ENCODE measurements at places on chromosomes 16 and 17.
A peak's percentile ranks its signal among the peaks of the same experiment; 100 is the strongest.

GRCh38 chr17:39209317-39210092 is 9.4 kb downstream of the RPL19 start:
- peak; percentile 53 for DNase-seq

DNA sequence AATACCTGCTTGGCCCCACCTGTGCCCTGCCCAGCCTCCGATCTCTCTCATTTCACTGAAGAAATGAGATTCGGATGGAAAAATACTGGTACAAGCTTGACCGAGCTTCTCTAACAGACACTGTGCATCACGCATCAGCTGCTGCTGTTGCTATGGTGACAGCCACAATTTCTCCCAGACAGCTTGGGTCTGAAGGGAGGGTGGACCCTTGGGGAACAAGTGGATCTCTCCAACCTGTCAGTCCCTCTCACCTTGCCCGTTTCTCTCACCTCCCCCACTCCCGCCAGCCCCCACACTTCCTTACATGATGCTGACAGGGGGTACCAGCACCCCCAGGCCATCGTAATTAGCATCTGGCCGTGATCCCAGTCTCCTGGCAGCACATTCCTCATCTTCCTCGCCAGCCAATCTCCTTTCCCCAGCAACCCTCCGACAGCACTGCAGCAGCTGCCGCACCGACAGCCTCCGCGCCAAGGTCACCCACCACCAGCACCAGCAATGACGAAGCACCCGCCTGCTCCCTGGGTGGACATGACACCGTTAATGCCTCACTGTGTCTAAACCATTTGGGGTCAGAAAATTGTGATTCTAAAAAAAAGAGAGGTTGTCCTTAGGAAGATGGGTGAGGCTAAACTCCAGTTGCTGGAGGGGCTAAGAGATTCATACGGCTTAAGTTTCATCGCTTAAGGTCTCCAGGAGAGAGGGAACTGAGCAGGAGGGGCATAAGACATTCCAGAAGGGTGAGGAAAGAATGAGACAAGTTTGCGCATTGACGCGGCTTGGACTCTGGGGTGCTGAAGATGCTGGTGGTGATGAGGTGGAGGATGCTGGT is 58.6 kb upstream of the TNRC6A start:
- no peak for DNase-seq

- no peak for DNase-seq
Observed at GRCh38 chr17:9859781-9860180, 34.1 kb downstream of the GLP2R start.

DNA sequence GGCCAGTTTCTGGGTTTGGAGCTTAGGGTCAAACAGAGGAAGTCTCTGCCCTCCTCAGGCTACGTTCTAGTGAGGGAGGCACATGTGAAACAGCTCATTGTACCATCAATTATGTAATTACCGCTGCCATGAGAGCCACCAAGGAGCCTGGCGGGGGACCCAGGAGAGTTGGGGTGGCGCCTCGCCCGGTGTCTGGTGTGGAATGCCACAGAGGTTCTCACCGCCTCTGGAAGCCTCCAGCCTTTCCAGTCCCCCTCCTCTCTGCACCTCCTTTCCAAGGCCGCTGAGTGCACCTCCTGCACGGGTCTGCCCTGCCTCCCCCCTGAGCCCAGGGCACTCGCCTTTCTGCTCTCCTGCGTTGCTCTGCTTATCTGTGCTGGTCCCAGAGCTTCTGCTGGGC is 51.4 kb downstream of the SREBF1 start:
- no peak for DNase-seq

DNA sequence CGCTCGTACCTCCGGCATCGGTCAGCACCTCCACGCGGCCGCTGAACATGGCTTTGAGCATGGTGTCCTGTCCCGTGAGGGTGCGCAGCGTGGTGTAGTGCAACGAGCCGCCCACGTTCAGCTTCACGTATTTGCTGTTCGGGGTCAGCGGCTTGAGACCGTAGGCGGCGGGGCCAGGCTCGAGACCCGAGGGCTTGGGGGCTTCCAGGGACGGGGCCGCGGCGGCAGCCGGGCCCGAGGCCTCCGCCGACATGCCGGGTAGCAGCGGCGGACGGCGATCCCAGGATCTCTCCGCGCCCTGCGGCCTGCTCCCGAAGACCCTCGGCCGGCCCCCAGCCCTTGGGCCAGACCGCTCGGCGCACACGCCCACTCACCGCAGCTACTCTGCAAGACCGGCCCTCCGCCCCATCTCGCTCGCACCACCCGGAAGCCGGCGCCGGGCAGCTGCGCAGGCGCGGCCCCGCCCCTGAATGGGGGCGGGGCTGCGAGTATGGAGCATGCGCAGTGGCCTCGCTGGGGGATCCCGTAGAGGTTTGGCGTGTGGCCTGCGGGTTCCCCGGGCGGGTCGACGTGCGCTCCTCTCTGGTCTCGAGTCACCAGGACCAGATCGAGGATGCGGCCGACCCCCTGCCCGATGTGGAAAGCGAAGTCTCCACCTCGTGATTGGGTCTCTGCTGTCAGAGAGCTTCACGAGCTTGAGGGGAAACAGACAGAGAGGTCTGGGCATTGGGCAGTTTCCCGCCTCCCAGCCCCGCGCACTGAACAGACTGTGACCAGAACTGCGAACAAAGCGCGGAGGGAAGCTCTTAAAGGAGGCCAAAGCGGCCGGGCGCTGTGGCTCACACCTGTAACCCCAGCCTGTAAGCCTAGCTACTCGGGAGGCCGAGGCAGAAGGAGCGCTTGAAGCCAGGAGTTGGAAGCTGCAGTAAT is at the start of gene KCTD13:
TSS of gene KCTD13 (minus strand) at position 446 of the 930 bp plus-strand sequence. CDS start at position 253, 193 bp downstream.
- DNase-seq = peak; percentile 72

GRCh38 chr16:23710008-23710407 is 3.0 kb downstream of the ERN2 start:
- DNase-seq = no peak

DNA sequence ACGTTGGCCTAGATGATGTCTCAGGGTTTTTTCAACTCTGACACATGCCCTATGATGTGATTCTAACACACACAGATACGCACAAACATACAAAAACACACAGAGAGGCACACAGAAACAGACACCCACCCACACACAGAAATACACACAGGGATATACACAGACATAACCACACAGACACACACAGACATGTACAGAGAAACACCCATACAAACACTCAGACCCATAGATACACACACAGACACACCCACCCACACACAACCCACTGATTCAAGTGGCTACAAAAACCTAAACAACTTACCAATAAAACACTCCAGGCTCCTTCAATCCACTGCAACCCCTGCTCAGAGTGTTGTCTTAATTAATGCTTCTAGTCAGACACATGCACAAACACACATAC is 244.6 kb upstream of the CCL2 start:
- DNase-seq = no peak

- no peak for DNase-seq
Observed at GRCh38 chr17:37068266-37068665, 119.5 kb downstream of the AATF start.

DNA sequence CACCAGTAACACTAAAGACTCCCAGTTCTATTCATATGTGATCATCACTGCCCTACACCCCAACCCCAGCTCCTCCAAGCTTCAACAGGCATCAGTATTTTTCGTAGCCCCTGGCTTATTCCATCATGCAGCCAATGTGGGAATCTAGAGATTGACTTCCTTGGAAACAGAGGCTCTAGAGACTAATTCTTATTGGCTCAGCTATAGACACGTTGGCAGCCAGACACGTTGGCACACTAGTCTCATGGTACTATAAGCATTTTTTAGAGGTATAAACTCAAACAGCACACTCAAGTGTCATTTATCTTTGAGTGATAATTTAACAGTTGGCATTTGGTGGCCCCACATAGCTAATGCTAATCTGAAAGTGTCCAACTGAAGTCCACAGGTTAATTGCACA is 44.4 kb upstream of the CDR2 start:
- no peak for DNase-seq

DNA sequence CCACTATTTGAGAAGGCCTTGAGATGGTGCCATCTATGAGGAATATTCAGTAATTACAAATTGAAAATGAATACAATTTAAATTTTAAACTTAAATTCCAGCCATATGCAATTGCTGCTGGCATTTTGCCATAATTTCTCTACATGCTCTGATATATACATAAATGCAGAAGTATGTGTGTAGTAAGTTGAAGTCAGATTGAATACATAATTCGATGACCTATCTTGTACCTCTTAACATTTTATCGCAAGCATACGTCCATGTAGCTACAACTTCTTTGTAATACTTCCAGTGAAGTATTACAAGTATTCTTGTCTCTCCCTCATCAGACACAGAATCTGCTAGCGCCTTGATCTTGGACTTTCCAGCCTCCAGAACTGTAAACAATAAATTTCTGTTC is 26.0 kb downstream of the CDH11 start:
- no peak for DNase-seq

DNA sequence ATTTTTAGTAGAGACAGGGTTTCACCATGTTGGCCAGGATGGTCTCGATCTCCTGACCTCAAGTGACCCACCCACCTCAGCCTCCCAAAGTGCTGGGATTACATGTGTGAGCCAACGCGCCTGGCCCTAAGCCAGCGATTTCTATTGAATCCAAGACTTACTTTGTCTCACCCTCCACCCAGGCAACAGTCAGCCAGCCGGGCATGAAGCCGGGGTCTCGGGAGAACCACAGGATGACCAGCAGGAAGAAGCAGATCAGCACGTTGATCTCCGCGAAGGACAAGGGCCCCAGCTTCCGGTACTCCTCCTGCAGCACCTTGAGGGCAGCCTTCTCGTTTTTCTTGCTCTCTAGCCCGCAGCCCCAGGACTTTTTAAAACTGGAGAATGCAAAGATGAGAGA is 17.6 kb downstream of the SLC13A5 start:
- DNase-seq = no peak

DNA sequence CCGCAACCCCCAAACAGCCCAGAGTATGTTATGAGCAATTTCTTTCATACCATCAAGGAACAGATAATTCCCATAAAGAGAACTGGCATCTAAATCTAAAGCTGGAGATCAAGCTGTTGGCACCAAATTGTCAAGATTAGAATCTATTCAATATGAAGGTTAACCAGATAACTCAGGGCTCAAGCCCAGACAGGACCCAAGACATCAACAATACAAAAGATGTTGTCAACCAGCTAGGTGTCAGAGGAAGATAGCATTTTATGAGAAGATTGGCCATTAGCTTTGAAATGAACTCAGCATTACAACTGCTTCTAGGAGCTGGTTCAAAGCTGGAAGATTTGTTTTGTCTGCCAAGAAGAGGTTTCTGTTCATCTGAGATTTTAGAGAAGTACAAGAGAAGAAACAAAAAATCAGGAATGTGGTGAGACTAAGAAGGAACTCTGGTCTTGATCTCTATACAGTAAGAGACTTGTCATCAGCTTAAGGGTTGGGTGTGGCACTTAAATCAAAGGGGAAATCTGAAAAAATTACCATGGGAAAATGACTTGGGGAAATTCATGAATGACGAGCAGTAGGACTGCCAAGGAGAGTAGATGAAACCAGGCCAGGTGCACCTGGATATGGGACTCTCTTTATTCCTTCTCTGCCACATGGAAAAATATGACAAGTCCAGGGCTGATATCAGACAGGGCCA is 64.2 kb upstream of the COX10 start:
- no peak for DNase-seq

DNA sequence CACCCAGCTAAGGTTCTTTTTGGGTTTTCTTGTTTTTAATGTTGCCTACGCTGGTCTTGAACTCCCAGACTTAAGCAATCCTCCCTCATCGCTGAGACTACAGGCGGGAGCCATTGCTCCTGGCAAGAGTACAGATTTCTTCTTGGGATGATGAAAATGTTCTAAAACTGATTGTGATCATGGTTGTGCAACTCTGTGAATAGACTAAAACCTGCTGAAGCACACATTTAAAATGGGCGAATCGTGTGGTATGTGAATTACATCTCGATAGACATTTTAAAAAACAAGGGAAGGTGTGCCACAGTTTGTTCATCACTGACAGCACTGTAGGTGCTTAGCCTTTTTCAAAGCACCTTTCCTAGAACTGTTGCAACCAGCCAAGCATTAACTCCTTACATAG is 48.8 kb upstream of the CDH3 start:
- no peak for DNase-seq

- DNase-seq = no peak
Observed at GRCh38 chr17:57016764-57017116, 38.8 kb downstream of the SCPEP1 start.

DNA sequence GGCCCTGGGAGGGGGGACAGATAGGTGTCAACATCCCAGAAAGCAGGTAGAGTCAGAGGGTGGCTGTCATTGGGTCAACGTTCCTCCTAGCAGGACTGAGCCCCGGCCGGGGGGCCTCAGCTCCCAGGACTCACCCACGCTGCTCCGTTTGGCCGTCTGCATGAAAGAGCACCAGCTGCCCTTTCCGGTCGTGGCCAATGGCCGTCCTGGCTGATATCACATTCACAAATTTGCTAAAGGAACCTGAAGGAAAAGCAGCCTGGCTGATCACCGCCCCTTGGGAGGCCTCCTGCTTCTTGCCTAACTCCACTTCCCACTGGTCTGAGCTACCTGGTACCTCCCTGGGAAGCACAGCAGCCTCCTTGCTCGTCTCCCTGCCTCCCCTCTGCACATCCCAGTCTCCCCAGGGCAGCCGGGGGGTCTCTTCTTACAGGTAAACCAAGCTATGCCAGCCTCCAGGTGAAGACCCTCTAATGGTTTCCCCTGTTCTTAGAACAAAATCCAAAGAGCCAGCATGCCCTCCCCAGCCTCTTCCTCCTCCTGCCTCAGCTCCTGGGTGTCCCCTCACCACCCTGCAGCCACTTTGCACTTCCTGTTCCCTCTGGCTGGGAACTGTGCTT is 3.4 kb downstream of the NAGPA start:
- DNase-seq = no peak

DNA sequence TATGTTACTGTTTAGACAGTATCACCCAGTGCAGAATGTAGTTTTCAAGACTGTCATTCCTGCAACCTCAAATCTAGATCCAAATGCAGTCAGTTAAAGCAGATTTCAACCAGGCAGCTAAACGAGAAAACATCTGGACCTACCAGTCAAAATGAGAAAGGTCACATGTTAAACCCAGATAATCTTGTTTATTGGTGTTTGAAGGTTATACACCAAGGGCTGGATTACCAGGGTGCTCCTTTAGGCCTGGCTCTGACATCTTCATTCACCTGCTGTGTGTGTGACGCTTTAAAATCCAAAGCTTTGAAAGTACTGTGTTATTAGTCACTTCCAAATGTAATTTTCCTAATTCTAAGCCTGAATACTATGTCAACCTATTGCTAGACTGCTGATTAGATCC is 54.9 kb downstream of the IKZF3 start:
- DNase-seq = no peak

GRCh38 chr16:6611535-6611934 is 721.1 kb upstream of the RBFOX1 start:
- DNase-seq = no peak

- no peak for DNase-seq
Observed at GRCh38 chr17:65966072-65966695, 225.7 kb downstream of the CEP112 start.

DNA sequence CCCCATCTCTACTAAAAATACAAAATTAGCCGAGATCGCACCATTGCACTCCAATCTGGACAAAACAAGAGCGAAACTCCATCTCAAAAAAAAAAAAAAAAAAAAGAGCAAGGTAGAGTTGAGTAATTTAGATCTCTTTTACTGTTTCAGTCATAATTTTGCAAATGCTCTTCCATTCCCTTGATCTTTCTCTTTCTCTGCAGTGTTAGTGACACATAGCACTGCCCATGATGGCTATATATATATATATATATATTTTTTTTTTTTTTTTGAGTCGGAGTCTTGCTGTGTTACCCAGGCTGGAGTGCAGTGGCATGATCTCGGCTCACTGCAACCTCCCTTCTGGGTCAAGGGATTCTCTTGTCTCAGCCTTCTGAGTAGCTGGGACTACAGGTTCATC is 12.2 kb upstream of the PHOSPHO1 start:
- DNase-seq = no peak

GRCh38 chr16:49980166-49980565 is 44.9 kb upstream of the CNEP1R1 start:
- no peak for DNase-seq

- no peak for DNase-seq
Observed at GRCh38 chr17:63434951-63435571, 11.0 kb downstream of the CYB561 start.

Data from stimulated activated CD8-positive, alpha-beta memory T cell treated with anti-CD3 and anti-CD28 coated beads, Interleukin-4, amount 100 ng/mL, for 4 hours (primary cell).